ENCODE measurements at places on chromosomes 1 and 21.

GRCh38 chr1:119187416-119187815, 47.0 kb upstream of the WARS2 start:
- no peak for DNase-seq

- DNase-seq = no peak
These were observed 284.6 kb downstream of the PTBP2 start for GRCh38 chr1:97006044-97006661.

DNA sequence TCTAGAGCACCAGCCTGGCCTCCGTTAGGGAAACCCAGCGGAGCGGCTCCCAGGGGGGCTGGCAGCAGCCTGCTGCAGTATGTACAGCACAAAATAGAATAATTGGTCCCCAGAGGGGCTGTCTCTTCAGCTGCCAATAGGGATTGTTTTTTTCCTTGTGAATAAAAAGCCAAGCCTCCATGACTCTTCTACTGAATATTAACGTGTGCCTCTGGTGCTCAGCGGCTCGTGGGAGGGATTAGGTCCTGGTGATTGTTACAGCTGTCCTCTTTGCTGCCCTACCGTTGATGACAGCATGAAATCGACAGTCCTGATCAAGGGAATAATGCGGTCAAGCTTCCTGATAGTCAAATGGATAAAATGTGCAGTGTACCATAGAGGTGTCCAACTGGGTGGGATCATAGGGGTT, 190.7 kb upstream of the RUNX1 start:
- peak; percentile 43 for DNase-seq

- no peak for DNase-seq
These were observed 622 bp upstream of the APOA2 start for GRCh38 chr1:161223805-161224694.

DNA sequence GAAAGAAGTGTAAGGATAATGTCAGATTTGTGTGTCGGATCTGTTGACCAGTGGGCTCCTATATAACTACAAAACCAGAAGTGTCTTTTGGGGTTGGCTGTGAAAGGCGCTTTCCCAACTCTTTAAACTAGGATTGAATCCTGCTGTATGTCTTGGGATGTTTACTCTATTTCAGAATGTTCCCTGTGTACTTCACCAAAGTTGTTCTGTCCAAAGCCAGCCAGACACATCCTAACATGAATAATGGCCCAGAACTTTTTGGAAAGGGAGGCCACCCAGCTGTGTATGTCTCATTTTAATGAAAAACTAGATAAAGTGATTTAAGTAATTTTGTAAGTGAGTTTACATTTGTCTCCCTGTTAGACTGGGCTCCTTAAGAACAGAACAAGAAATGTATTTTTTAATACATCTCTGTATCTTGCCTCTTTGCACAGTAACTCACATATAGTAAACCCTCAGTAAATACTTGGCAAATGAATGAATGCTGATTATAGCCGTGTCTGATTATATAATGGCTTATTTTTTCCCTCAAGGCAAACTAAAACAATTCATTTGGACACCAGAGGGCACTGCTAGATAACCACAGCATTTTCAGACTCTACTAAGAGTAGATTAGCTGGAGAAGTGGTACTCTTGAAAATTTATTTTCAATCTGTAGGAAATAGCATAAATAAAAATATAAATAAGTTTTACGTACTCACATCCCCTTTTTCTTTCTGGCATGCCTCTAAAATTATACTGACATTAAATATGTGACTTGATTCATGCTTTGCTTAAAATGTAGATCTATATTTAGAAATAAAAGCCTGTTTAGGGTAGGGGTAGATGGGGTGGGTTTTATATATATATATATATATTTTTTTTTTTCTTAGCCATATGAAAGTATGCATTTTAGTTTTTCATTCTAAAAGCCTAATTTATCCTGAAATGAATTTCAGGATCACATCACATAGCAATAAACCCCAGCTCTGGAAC, 23.8 kb downstream of the TSEN15 start:
- peak; percentile 20 for DNase-seq

DNA sequence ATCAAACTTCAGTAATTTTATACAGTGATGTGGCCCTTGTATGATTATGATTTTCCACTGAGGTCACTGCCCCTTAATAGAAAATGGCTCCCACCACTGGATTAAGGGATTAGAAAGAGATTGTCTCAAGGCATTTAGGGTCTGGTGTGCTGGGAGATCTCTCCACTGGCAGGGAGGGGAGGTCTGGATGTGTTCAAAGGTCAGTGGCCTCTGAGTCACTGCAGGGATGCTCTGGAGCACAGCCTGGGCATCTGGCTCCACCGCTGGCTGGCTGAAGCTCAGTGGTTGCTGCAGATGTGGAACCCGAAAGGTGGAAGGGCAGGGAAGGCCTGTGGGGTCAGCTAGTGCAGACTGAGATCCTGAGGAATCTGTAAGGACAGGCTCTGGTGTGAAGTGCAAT, 18.3 kb upstream of the CHI3L1 start:
- DNase-seq = no peak

GRCh38 chr1:212556822-212557549, 51.6 kb upstream of the ATF3 start:
- no peak for DNase-seq

DNA sequence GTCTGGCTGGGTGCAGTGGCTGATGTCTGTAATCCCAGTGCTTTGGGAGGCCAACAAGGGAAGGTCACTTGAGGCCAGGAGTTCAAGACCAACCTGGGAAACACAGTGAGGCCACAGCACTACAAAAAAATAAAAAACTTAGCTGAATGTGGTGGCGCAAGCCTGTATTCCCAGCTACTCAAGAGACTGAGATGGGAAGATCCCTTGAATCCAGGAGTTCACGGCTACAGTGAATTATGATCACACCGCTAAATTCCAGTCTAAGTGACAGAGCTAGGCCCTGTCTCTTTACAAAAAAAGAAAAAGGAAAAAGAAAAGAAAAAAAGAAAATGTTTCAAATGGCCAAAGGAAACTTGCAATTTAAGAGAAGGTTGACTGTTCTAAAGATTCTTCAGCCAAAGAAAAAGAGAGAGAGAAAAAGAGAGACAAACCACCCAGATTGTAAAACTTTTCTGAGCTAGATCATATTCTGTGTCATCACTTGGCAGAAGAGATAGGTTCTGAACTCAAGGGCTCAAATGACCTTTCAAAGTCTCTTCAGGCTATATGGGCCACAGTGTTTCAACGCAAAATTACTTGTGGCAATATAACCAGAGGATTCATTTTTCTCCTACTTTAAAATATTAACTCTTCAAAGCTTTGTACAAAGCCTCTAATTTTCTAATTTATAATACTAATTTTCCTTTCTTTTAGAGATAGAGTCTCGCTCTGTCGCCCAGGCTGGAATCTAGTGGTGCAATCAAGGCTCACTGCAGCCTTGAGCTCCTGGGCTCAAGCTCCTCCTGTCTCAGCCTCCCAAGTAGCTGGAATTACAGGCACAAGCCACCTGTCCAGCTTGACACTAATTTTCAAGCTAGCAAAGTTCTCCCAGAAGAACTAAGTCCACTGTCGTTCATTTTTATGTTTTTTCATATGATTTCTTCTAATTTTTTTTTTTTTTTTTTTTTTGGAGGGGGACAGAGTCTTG, 20.5 kb downstream of the ARID4B start:
- no peak for DNase-seq

DNA sequence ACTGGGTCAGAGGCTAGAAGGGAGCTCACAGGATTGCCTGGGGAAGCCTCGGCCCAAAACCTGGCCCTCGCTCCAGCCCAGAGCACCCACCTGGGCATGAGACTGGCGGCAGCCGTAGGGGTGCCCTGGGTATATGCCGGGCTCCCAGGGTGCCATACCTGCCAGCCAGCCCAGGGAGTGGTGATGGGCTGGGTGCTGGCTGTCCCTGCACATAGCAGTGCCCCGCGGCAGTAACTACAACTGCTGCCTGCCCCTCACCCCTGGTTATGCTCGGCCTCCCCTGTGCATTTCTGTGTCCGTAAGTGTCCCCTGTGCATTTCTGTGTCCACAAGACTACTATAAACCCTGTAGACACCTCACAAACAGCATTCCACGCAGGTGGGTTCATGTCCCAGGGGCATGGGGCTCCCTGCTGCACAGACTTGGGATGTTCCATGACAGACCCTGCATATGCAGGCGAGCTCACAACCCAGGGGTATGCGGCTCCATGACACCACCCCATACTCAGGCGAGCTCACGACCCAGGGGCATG, 5.8 kb upstream of the SPATC1L start:
- DNase-seq = no peak

DNA sequence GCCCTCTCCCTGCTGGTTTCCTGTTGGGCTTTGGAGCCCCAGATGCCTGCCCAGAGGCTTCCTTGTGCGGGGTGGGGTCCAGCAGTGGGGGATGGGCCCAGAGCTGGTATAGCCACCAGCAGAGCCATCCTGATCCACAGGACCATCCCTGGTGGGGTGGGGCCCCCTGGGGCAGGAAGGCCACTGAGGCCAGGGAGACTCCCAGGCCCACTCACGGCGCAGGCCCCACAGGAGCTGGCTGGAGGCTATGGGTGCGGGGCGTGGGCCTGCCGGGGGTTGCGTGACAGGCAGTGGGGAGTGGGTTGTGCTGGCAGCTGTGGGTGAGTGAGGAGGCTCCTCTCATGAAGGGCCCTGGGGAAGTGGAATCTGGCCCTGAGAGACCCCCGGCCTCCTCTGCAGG, 5.7 kb downstream of the LRRC3 start:
- no peak for DNase-seq

- DNase-seq = no peak
These were observed 20.2 kb upstream of the ERO1B start for GRCh38 chr1:236301958-236302335.

- no peak for DNase-seq
These were observed 1.8 kb downstream of the C1orf53 start for GRCh38 chr1:197904126-197904787.

- DNase-seq = no peak
These were observed 33.5 kb upstream of the SSBP3 start for GRCh38 chr1:54439550-54440223.

Data from nephron progenitor cell (in vitro differentiated cells).